ENCODE measurements at places on chromosomes 2 and 18. TPM values are rescaled to one million over a fixed set of nuclear protein-coding genes. Genes with fewer than 3 reads are reported as not detected.

TUBB8B gene
- not detected for total RNA-seq

SNORC gene
- 0.25 TPM for total RNA-seq

CCBE1 gene
- total RNA-seq = not detected

SP140L gene
- total RNA-seq = 4.7 TPM

SCN3A gene
- total RNA-seq = 1.3 TPM

IL1F10 gene
- total RNA-seq = not detected

NEU2 gene
- not detected for total RNA-seq

All from H4 (cell line).